ENCODE measurements at places on chromosomes 7 and 10.
A peak's percentile ranks its signal among the peaks of the same experiment; 100 is the strongest.

DNA sequence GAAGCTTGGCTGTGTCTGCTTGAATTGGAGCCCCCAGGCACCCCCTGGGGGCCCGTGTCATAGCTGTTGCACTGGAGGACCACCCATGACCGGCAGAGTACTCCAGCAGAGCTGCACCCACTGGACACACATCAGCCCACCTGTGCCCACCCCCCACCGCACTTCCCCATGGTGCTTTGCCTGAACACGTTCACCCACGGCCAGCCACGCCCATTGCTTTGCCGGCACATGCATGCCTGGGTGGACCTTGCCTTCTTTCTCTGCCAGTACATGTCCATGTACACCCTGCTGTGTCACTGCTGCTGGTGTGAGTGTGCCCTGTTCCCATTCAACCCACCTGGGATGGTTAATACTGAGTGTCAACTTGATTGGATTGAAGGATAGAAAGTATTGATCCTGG is 88.7 kb downstream of the SAMD9 start:
- DNase-seq = no peak

DNA sequence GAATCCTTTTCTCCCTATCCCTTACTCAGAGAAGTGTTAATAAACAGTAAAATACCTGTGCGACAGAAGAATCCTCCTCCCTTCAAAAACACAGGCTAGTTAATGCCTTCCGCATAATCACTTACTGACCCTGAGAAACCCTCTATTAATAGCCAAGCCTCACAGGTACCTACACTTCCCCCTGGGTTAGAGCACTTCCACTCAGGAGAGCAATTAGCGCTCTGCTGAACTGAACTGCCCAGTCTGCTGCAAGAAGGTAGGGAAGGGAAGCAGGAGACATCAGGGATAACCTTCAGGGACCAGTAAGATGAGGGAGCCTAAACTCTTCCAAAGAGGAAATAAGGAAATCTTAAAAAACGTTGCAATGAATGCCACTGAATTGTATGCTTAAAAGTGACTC is 39.6 kb downstream of the KIAA1549 start:
- DNase-seq = no peak

- no peak for DNase-seq
These were observed 25.5 kb downstream of the NYAP1 start for GRCh38 chr7:100509231-100509630.

- no peak for DNase-seq
These were observed 138.1 kb downstream of the RELN start for GRCh38 chr7:103851357-103851756.

DNA sequence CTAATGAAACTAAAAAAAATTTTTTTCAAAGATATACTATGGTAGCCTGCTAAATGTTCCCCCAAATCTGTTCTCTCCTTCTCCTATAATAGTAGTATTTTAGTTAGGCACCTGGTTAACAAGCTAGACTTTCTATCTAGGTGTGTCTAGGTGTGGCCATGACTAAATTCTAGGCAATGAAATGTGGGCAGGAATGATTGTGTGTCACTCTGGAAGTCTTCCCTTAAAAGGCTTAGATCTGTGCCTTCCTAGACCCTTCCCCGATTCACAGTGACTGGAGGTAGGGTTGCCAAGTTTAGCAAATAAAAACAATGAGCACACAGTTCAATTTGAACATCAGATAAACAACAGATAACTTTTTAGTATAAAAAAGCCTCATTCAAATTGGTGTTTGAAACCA is 8.3 kb upstream of the ARHGAP21 start:
- no peak for DNase-seq

DNA sequence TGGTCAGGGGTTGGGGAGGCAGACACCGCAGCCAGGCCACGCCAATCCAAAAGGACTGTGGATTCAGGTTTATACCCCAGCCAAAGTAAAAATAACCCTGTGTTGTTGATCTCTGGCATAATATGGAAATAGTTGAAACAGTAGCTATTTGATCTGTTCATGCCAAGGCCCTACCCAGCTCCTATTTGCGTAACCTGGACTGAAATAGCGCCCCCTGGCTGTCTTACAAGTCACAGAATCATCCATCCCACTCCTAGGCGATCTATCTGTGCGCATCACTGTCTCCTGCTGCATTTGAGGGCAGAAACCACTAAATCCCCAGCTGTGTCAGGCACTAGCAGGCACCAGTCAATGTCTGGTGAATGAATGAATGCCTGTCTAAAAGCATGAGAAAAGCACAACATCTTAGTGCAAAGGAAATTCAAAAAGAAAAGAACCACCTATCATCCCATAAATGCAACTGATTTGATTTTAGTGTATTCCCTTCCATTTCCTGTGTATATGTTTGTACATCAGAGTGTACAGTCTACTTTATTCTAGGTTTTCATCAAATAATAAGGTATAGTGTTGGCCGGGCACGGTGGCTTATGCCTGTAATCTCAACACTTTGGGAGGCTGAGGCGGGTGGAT is 160.0 kb downstream of the SLIT1 start:
- peak; percentile 37 for DNase-seq

GRCh38 chr10:73909540-73910115 is 1.3 kb upstream of the PLAU start:
- DNase-seq = no peak

DNA sequence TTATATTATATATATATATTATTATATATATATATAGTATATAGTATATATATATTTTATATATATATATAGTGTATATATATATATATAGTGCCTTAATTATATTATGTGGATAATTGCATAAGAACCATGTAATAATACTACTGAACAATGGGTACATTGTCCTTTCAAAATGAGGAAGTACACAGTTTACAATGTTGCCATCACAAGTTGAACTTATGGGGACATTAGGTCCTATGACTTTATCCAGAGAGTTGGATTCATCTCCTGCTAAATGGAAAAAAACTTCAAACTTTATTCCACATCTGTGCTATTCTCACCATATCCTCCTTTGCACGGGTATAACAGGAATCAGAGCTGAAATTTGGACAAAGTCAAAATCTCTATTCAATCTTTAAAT is 105.0 kb upstream of the AGR3 start:
- DNase-seq = no peak

DNA sequence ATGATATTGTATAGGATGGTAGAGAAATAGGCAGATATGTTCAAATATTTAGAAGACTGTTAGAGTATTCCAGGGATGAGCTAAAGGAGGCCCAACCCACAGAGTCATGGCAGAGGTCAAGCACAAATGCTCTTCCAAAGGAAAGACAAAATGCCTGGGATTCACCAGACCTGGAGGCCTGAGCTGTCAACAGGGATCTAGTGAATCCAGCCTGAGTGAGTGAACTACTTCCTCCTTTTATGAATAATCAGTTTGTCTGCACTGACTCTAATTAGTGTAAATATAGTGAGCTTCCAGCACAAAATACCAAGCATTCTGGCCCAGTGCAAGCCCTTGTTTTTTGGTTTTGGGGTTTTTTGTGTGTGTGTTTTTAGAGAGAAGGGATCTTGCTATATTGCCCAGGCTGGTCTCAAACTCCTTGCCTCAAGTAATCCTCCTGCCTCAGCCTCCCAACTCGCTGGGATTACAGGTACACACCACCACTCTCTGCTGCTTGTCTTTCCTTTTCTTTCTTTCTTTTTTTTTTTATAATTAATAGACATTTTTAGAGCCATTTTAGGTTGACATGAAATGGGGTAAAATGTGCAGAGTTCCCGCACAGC is 244.4 kb downstream of the SKIDA1 start:
- DNase-seq = no peak

- DNase-seq = no peak
These were observed 168.9 kb downstream of the KCND2 start for GRCh38 chr7:120441850-120442249.

DNA sequence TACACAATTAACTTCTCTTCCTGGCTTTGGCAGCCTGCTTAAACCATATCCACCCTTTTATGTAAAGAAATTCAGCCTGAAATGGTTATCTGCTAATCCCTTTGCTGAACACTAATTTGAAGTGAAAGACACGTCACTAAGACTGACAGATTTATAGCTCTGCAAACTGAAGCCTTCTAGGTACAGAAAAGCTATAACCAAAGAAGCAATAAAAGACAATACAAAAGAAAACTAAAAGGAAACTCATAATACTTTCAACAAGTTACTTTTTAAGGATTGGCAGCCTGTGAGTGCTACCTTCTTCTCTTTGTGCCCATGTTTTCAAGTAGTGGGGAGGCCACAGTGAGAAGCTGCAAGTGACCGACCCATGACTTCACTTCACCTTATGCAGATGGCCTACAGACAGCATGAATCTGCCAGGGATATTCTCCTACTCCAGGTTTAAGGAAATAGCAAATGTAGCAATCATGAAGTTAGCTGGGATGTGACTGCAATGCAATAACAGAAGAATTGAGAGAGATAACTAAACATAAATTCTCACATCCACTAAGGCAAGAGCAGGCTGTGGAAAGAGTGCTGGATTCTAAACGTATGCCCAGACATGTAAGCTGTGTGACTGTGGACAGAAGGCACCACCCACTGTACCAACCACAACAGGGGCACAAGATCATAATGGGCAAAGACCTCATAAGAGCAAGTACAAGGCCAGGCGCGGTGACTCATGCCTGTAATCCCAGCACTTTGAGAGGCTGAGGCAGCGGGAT is 10.7 kb upstream of the SPOCK2 start:
- no peak for DNase-seq

- no peak for DNase-seq
These were observed 7.4 kb downstream of the MAD1L1 start for GRCh38 chr7:2225336-2225735.

GRCh38 chr7:69430384-69431021 is 167.8 kb upstream of the AUTS2 start:
- no peak for DNase-seq

DNA sequence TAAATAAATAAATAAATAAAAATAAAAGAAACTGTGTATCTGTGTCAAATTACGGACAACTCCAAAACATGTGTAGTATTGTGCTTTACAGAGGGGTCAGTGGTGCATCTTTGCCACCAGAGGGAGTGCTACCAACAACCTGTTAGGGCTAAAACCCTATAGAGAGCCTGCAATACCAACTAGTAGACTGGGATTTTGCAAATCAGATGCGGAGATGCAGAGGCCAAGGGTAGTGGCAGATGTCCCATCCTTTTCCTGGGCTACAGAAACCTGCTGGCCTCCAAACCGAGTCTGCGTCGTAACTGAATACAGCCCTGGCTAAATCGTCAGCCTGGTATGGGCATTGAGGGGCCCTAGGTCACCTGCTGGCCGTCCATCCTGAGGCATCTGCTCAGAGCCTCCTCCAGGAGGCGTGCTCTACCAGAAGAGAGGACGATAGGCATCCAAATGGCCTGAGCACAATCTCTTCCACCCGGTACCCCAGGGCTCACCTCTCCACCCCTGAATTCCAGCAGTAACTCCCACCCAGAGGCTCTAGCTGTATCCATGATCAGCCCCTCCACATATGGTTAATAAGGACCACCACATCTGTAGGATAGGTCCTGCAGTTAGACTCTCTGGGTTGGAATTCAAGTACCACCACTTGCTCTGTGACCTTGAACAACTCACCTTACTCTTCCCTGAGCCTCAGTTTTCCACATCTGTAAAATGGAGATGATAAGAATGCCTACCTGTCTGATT is 6.2 kb upstream of the RRP12 start:
- DNase-seq = peak; percentile 47

- DNase-seq = no peak
These were observed 404.3 kb upstream of the NPVF start for GRCh38 chr7:25632616-25633015.

- DNase-seq = no peak
These were observed 1017.5 kb downstream of the SORCS1 start for GRCh38 chr10:106147021-106147420.

DNA sequence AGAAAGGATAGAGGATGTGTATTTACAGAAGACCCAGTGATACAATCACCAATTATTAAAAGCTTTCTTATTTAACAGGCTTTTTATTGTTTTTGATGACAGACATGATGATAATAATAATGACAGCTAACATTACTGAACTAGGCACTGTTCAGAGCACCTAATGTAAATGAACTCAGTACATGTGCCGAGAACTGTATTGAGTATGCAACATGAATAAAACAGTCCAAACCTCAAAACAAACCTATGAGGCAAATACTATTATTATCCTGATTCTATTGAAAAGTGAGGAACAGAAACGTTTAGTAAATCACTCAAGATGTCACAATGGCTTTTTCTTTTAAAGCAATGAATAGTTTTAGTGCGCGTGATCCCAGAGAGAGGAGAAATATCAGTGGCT is 27.1 kb downstream of the TAS2R16 start:
- DNase-seq = no peak

- DNase-seq = no peak
These were observed 50.2 kb upstream of the FGFR2 start for GRCh38 chr10:121648493-121648892.

DNA sequence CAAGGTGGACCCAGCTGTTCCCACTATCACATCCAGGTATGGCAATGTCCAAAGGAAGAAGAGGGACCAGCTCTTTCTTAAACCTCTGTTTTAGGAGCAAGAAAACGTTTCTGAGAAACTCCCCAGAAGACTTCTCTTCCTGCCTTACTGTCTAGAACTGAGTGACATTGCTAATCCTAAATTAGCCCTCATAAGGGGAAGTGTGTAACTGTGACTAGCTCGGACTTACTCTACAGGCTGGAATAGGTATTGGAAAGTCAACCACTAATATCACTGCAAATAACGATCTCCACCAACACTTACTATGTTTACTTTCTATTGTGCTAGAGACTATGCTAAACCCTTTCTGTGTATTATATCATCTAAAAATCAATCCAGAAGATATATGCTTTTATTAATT is 49.9 kb upstream of the RELN start:
- DNase-seq = no peak

DNA sequence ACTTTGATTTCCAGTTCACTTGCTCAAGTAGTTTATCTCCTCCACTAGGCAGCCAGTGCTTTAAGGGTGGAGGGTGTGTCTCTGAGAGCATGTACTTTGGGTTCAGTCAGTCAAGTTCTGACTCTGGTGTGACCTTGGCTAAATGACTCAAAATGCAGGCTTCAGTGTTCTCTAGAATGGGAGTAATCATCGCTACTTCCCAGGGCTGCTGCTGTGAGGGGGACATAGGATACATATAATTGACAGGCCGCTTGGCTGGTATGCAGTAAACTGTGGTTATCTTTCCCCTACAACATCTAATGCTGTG is 3.5 kb downstream of the PTPRE start:
- DNase-seq = no peak

DNA sequence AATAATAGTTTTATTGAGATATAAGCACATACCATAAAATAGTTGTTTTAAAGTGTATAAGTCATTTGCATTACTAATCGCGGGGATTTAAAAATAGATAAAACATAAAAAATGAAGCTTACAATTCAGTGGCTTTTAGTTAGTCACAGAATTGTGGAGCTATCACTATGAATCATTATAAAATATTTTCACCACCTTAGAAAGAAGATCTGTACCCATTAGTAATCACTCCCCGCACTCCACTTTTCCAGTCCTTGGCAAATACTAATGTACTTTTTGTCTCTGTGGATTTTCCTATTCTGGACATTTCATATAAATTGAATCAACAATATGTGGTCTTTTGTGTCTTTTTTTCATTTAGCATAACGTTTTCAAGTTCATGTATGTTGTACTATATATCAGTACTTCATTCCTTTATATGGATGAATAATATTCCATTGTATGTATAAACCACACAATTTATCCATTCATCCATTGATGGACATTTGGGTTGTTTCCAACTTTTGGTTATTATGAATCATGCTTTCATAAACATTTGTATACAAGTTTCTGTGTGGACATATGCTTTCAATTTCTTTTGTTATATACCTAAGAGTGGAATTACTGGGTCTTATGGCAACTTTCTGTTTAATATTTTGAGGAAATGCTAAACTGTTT is 162.5 kb downstream of the MAGI2 start:
- no peak for DNase-seq

All from activated CD4-positive, alpha-beta T cell treated with anti-CD3 and anti-CD28 coated beads, Interleukin-2, amount 50 U/mL, for 1 hour (primary cell).